ENCODE measurements at places on chromosomes 4 and X. TPM values are rescaled to one million over a fixed set of nuclear protein-coding genes. Genes with fewer than 3 reads are reported as not detected.

The DACH2 gene
- polyA plus RNA-seq: 3.8 TPM

DNA sequence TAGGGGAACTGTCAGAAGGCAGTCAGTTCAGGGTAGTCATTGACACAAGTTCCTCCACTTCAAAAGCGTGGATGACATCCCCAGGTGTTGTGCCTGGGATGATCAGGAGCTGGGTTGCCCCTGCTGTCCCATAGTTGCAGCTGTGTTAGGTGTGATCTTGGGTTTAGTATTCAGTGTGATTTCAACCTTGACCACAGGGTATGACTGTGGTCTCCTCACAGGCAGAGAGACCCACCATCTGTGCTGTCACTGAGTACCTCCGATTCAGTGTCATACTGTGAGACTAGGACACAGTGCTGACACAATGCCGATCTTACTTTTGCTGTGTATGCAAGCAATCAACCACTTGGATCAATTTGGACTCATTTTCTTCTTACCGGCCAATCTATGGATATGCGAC, 25.2 kb downstream of the FOXR2 start:
- DNase-seq: no peak

- DNase-seq: no peak
Measured at GRCh38 chr4:4558881-4559280, 17.0 kb upstream of the STX18 start.

DNA sequence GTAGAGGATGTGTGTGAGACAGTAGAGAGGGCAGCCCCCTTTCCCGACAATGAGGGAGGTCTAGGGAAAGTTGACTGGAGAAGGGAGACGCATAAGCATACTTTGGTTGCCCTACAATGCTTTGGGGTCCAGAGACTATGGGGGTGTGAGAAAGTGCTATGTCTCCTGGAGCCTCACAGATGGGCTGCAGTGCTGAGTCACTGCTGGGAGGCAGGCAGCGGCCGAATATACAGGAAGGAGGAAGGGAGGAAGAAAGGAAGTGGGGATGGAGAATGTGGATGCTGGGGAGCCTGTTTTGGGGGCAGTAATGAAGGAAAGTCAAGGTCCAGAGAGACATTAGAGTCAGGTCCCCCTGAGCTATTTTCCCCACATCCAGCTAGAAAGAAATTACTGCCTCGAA, 12.7 kb downstream of the DRP2 start:
- DNase-seq: no peak

DNA sequence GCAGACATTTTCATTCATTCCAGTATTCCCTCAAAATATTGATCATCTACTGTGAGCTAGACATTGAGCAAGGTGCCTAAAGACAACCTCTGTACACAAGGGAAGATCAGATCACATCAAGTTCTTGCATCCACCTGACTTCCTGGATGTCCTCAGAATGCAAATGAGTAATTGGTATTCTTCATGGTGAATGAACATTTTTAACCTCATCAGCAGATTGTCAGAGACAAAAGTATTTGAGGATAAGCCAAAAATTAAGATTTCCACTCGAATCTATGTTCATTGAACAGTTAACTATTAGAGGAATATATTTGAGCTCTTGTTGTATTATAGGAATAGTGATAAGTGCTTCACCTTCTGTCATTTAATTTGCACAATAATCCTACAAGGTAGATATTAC, 1.3 kb downstream of the SMARCAD1 start:
- no peak for DNase-seq

GRCh38 chr4:89248879-89249281, 58.7 kb downstream of the GPRIN3 start:
- DNase-seq: no peak

- no peak for DNase-seq
Measured at GRCh38 chr4:19711871-19712270, 539.8 kb upstream of the SLIT2 start.

- no peak for DNase-seq
Measured at GRCh38 chr4:28179126-28179525, 1318.5 kb downstream of the STIM2 start.

Measured in right lung (tissue), 10 donors.